ENCODE measurements at places on chromosomes 5 and 9.

DNA sequence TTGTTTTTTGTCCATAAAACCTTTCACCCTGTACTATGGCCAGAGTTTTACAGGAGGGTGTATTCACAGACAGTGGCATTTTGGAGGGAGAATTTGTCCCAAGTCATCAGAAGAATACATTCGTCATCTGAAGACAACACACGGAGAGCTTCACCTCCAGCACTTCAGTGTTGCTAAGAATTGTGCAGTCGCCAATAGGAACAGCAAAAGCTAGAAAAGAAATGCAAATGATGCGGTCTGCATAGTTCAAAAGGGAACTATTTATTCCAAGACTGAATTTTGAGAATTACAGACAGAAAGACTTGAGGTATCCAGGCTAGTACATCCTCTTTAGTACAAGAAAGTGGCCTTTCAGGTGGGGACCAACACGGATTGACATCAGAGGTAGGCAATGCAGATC is 399.2 kb upstream of the KIF2A start:
- no peak for DNase-seq

- peak; percentile 4 for DNase-seq
Measured at GRCh38 chr5:142769251-142769792, 855 bp upstream of the ARHGAP26 start.

- DNase-seq: no peak
Measured at GRCh38 chr5:67404256-67405100, 207.9 kb upstream of the CD180 start.

- no peak for DNase-seq
Measured at GRCh38 chr9:72627956-72628540, 106.6 kb downstream of the TMC1 start.

GRCh38 chr5:107948377-107948776 is 277.6 kb upstream of the EFNA5 start:
- no peak for DNase-seq

DNA sequence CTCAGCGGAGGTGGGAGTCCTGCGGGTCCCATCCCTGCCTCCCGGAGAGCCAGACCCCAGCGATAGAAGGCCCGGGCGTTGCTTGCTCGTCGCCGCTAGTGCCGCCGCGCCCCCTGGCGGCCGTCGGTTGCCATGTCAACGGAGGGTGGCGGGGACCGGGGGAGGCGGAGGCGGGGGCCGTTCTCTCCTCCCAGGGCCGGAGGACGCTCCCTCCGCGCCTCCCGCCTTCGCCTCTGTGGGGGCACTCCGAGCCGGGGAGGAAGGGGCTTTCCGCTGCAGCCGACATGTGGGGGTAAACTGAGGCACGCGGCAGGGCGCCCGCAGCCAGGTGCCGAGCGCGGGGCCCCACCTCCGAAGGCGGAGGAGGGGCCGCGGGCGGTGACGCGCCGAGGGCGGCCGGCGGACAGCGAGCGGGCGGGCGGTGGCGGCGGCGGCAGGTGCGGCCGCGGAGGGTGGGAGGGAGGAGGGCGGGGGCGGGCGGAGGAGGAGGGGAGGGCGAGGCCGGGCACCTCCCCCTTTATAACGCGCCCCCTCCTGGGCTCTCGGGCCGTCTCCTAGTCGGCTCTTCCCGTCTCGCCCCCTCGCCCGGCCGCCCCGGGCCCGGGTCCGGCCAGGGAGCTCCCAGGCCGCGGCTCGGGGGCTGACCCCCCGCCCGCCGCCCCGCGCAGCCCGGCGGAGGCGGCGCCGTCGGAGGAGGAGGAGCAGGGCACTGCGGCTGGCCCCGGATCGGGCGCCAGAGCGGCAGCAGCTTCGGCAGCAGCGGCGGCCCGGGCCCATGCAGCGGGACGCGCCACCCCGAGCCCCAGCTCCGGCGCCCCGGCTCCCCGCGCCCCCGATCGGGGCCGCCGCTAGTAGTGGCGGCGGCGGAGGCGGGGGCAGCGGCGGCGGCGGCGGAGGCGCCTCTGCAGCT is 556 bp upstream of the CDK9 start:
- peak; percentile 88 for DNase-seq

All from stimulated activated CD4-positive, alpha-beta T cell treated with anti-CD3 and anti-CD28 coated beads, Interleukin-2, amount 100 ng/mL, for 24 hours (primary cell).